Urinary bladder (tissue), 4 donors: ENCODE measurements at places on chromosomes 2 and 18. TPM values are rescaled to one million over a fixed set of nuclear protein-coding genes. Genes with fewer than 3 reads are reported as not detected.

Gene PLB1
- total RNA-seq = 5.0 TPM

Gene GPR45
- total RNA-seq = not detected

DNA sequence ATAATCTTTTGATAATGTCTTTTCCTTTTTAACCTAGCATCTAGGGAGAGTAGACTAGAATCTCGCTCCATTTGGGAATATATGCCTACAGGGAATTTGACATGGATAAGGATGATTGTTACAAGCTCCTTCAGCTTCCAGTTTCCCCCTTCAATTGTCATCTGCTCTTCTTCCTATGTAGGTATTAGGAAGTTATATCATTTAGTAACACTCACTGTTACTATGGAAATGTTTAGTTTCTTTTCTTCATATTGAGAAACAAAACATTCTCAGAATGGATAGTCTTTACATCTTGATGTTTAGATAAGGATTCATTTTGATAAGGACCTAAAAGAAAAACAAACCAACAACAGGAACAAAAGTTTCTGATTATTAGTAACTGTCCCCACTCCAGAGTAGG lies 127.6 kb downstream of the PHLPP1 start:
- no peak for DNase-seq

Gene SERPINB7
- total RNA-seq = not detected

GRCh38 chr2:110888411-110888810 lies 156.0 kb downstream of the ACOXL start:
- no peak for DNase-seq

GRCh38 chr2:121159291-121160071 lies 125.5 kb downstream of the TFCP2L1 start:
- DNase-seq = no peak

GRCh38 chr2:176122052-176122682 lies 352 bp upstream of the HOXD9 start:
- DNase-seq = no peak

DNA sequence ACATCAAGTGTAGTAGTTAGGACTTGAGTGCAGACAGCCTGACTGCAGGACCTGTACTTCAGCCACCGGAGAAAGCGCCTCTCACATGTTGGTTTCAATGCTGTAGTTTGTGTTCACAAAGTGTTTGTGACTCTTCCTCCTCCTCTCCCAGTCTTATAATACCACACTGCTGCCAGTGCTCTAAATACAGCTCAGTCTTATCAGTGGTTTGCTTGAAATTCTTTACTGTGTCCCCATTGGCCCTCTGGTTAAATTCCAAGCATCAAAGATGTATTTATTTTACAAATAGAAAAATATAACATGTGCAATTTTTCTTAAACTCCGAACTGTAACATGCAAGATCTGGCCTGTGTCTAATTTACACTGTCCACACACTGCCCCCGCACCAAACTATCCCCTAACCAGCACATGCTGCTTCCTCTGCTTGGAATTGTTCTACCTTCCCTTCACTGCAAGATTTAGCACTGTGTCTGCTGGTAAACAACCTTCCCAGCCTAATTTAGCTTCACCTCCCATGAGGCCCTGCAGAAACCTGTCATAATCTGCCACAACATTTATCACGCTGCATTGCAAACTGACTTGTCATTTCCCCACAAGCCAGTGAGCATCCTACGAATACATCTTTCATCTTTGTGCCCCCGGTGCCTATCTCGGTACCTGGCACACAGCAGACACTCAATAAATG lies 77.1 kb downstream of the SUMO1 start:
- DNase-seq = no peak

DNA sequence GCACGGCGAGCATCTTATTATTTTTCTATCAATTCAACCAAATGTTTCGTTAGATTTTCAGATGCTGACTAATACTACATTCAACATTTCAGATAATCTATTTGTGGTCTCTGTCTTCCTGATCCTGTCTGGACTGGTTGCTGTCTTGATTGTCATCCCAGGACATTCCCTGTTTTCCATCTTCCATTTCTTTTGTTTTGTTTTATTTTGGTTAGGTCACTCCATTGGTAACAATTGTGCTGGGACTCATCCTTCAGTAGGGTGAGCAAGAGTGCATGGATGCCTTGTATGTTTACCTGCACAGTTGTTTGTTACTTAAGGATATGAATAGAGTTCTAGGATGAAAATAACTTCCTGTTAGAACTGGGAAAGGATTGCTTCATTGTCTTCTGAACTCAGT lies 55.9 kb upstream of the ACYP2 start:
- no peak for DNase-seq

Gene ANKRD30B
- total RNA-seq = not detected

GRCh38 chr2:181780047-181780651 lies 99.8 kb upstream of the NEUROD1 start:
- no peak for DNase-seq

Gene EXOC6B
- 47.6 TPM for total RNA-seq

Gene DCDC2C
- 0.48 TPM for total RNA-seq

Gene MYO5B
- 8.8 TPM for total RNA-seq

Gene QPCT
- total RNA-seq = 7.9 TPM

Gene CLEC4F
- not detected for total RNA-seq

Gene PROKR1
- 0.69 TPM for total RNA-seq
